NCI-H510A (cell line): ENCODE measurements at places on chromosomes 2 and 18.

GRCh38 chr2:17878281-17879136, at the start of gene KCNS3:
Gene KCNS3, plus strand, starts transcription at chr2:17878667. Its CDS starts 52,342 bp downstream, at chr2:17931009.
- DNase-seq, result peak; percentile 59

DNA sequence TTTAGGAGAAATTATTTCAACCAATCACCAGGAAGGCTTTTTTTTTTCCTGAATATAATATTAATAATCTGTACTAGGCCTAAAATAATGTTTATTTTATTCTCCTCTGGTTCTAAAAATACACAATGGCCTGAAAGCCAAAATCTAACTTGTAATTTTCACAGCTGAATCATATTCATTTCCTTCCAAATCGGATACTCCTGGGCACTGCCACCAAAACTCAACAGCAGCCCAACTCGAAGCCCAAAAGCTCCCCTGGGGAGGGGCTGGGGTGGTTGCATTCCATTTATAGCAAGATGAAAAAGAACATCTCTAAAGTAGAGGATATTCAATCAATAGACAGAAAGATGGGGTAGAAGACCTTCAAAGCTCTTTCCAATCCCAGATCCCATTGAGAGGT, 100.5 kb upstream of the SETBP1 start:
- no peak for DNase-seq

- no peak for DNase-seq
Measured at GRCh38 chr2:111642586-111643327, 241.2 kb downstream of the ANAPC1 start.

GRCh38 chr18:79384151-79384807, 11.5 kb upstream of the NFATC1 start:
- no peak for DNase-seq

DNA sequence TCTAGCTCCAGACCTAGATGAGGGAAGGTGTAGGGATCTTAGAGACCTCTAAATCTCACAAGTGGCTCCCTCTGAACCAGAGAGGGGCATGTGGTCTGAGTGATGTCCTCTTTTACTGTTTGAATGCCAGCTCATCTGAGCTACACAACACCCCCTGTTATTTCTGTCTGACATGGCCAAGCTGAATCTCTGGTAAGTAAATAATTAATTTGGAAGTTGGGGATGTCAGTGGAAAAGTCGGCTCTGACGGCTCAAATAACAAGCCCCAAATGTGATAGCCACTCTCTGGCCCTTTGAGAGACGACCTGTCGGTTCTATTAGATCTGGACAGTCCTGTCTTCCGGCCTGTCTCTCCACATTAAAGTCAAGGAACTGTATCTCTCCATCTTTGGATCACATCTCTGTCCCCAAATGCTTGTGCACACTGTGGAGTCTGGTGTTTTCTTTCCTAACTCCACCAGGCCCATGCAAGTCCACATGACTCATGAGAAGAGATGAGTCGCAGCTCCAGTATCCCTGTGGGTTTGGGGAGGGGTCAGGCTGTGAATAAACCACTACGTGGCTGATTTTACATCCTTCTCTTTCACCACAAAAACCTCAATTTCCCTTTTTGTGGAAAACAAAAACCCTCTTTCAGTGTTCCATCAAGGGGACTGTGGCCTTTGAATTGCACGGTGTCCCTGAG, 52.5 kb downstream of the SETBP1 start:
- no peak for DNase-seq

DNA sequence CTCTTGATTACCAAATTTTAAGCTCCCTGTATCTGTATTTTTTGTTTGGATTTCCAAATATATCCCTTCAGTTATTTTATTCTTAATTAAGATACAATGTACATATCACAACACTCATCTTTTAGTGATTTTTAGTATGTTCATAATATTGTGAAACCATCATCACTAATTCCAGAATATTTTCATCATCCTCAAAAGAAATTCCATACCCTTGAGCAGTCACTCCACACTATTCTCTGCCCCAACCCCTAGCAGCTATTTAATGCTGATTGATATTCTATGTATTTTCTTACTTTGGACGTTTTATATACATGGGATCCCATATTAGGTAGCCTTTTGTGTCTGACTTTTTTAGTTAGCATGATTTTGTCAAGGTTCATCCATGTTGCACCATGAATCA, 127.4 kb upstream of the SLC8A1 start:
- no peak for DNase-seq
